CD4-positive, CD25-positive, alpha-beta regulatory T cell (primary cell): ENCODE measurements at places on chromosomes 4 and X. TPM values are rescaled to one million over a fixed set of nuclear protein-coding genes. Genes with fewer than 3 reads are reported as not detected.

DNA sequence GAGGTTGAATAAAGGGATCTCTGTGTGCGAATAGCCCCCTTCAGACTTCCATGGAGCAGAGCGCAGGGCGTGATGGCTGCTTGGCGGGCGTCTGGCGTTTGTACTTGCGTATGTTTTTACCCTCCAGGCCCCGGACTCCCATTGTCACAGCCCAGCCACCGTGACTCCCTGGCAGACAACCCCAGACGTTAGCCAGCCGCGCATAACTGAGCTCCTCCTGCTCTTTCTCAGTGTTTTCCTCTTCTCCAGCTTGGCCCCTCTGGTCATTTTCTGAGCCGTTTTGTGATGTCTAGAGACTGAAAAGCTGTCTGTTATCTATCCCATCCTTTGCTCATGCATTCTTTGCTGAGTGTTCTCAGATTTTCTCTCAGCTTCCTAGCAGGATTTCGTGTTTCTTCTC lies 54.3 kb downstream of the IGFBP7 start:
- DNase-seq = no peak

DNA sequence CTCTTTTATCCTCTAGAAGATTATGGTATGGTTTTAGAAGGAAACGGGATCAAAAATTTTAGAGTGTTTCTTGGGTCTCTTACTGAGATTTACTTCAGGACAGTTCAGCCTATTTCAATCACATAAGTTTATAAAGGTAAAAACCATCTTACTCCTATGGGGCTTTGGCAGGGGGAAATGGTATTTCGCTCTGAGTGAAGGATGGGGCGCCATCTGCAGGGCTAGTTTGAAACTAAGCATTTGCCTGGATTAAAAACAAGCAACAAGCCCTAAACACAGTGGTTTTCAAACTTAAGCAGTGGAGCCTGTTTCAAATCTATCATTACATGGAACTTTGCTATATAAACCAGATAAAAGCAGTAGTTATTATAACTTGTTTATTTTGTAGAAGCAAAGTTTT lies 361.5 kb upstream of the FMR1 start:
- DNase-seq = no peak

GRCh38 chrX:142156567-142156966 lies 48.5 kb downstream of the MAGEC2 start:
- no peak for DNase-seq

- DNase-seq = no peak
These were observed 22.4 kb downstream of the GAB1 start for GRCh38 chr4:143358923-143359643.

GRCh38 chrX:39975101-39975925 lies 122.4 kb downstream of the BCOR start:
- DNase-seq = no peak

GRCh38 chr4:80912350-80912749 lies 118.2 kb upstream of the BMP3 start:
- DNase-seq = no peak

DNA sequence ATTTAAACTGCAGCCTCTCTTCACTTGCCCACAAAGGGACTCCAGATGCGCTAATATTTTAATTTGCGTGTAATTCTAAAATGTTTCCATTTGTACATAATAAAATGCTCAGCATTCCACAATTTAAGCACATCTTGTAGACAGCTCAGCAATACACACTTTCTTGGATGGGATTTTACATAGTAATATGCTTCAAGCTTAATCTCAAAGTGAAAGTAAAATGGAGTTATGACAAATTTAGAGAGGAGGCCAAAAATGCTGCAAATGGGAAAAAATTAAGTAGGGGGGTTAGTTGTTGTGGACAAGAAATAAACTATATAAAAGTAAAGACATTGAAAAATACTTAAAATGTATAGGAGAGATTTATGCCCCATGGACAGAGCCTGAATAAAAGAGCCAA lies 149.1 kb downstream of the FBXO8 start:
- DNase-seq = no peak

- no peak for DNase-seq
These were observed 121.5 kb downstream of the PPEF1 start for GRCh38 chrX:18828832-18829404.

- DNase-seq = no peak
These were observed 75.4 kb upstream of the PRPS1 start for GRCh38 chrX:107552930-107553329.

DNA sequence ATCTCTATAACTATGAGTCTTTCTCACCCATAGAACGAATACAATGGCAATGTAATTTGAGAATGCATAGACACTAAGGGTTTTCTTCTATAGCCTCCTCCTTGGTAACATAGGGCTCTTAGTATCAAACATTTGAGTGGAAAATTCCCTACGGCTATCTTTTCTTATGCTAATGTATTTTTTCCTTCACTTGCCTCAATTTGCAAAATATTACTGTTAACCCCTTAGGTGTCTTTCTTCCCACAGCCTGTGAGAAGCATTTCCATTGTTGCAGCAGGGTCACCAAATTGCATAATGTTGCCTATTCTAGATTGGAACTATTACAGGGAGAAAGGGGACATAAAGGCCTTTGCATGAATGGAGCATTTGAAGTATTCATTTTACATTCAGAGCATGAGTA lies 140.5 kb upstream of the RAPGEF2 start:
- no peak for DNase-seq

GRCh38 chrX:154502989-154503388 lies 12.6 kb upstream of the SLC10A3 start:
- no peak for DNase-seq

- peak; percentile 87 for DNase-seq
These were observed at the start of gene KLHL2 for GRCh38 chr4:165207431-165208220. KLHL2 (plus strand) TSS chr4:165207561; CDS start chr4:165207877, 316 bp downstream.

- DNase-seq = no peak
These were observed 566.0 kb downstream of the TMA16 start for GRCh38 chr4:164060456-164060855.

- no peak for DNase-seq
These were observed 191.9 kb downstream of the MAB21L2 start for GRCh38 chr4:150773729-150774449.

DNA sequence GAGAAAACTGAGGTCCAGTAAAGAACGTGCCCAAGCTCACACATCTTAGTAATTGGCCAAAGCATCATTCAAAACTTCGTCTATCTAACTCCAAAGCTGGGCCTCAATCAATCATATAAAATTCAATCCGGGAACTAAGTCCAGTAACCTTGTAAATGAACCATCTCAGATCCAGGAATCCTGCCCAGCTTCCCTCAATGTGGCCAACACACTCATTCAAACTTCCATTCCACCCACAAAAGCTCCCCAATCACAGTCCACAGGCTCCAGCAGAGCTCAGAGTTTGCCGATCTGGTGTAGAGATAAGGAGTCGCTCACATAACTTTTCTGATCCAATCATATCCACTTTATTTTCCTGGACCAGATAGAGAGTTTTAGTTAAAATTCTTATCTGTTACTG lies 144.8 kb downstream of the SPATA18 start:
- no peak for DNase-seq

GRCh38 chr4:88976775-88977035 lies 80.3 kb downstream of the FAM13A start:
- DNase-seq = no peak

Gene HTRA3
- polyA plus RNA-seq = not detected

Gene MCF2
- polyA plus RNA-seq = not detected

Gene TMPRSS11E
- not detected for polyA plus RNA-seq

Gene RAB33A
- 31.0 TPM for polyA plus RNA-seq

Gene PPARGC1A
- polyA plus RNA-seq = not detected

Gene ZFX
- polyA plus RNA-seq = 41.6 TPM

Gene ATP1B4
- polyA plus RNA-seq = not detected

Gene STATH
- not detected for polyA plus RNA-seq

Gene LRCH2
- not detected for polyA plus RNA-seq

Gene CXCL9
- polyA plus RNA-seq = not detected

Gene PNMA6A
- 0.14 TPM for polyA plus RNA-seq
